NCI-H146 (cell line): ENCODE measurements at places on chromosomes 4 and X.

DNA sequence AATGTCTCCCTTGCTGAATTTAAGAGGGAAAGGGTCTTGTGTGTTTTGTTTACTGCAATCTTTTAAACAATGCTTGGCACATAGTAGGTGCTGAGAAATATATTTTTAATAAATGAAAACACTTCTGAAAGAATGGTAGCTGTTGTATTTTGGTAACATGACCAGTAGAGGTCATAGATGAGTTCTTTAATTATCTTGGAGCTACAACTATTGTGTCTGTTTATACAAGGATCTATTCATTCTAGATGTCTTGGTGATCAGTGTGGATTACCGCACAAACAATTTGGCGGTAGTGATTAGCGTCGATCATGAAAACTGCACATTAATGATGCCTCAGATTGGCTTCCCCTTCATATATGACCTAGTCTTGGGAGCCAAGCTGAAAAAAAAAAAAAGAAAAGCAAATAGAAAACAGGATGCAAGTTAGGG lies 21.4 kb upstream of the SCRG1 start:
- peak; percentile 14 for DNase-seq

GRCh38 chr4:120472447-120473131 lies 405.9 kb upstream of the MAD2L1 start:
- DNase-seq, result no peak

DNA sequence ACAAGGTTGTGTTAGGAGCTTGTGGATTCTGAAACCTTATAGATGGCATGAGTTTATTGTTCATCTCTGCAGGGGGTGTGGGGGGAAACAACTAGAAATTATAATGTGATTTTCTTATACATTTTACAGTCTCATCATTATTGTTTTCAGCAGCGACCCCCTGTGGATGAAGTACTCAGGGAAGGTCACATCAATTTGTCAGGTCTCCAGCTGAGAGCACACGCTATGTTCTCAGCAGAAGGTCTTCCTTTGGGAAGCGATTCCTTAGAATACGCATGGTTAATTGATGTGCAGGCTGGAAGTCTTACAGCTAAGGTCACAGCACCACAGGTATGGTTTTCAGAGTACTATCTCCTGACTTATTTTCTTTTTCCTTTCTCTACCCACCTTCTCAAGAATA lies 72.2 kb downstream of the BLTP1 start:
- DNase-seq, result peak; percentile 76

- no peak for DNase-seq
These were observed 67.9 kb upstream of the PCDH19 start for GRCh38 chrX:100477958-100478357.

GRCh38 chr4:148270630-148271029 lies 171.6 kb downstream of the NR3C2 start:
- DNase-seq, result no peak

DNA sequence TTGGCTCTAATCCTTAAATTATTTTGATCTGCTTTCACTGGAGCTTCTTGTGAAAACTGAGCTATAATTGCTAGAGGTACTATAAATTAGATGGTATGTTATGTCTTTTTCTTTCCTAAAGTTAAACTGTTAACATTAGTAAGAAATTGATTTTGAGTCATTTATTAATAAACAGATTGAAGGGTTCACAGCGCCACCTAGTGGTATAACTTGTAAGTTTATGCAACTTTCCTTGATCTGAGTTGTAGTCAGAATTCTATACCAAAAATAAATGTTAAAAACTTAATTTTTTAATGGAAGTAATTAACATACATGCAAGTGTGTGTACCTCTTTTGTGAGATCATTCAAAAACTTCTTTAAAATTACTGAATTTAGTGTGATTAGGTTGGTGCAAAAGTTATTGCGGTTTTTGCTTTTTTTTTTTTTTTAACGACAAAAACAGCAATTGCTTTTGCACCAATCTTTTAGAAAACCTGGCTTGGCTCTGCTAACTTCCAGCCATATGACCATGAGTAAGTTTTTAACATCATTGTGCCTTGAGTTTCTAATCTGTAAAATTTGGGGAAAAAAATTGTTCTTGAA lies 151.5 kb downstream of the CENPC start:
- peak; percentile 36 for DNase-seq

DNA sequence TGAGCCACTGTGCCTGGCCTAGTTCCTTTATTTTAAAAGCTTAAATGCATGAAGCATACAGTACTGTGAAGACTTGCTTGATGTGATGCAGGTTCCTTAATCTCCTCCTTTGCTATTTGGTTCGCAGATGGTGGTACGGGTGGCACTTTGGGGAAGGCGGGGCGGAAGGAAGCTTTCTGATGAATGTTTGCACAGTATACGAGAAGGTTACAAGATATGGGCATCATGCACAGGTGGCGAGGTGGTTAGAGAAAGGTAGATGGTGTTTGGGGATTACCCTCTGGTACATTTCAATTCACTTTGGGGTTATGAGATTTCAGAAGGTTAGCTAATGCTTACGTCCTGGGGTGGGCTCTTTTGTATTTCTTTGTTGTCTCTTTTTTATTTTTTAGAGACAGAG lies 17.2 kb downstream of the RHOH start:
- no peak for DNase-seq

- no peak for DNase-seq
These were observed 16.9 kb upstream of the HPRT1 start for GRCh38 chrX:134443020-134443419.
